GM19239 (cell line): ENCODE measurements at places on chromosomes 6 and 20.

GRCh38 chr6:157961832-157962575 is 19.7 kb upstream of the SYNJ2 start:
- DNase-seq = no peak

- no peak for DNase-seq
Measured at GRCh38 chr6:144898741-144899140, 613.6 kb downstream of the UTRN start.

GRCh38 chr6:32664354-32664753 is 2.1 kb downstream of the HLA-DQB1 start:
- DNase-seq = no peak

- DNase-seq = no peak
Measured at GRCh38 chr6:144820270-144820669, 535.1 kb downstream of the UTRN start.

DNA sequence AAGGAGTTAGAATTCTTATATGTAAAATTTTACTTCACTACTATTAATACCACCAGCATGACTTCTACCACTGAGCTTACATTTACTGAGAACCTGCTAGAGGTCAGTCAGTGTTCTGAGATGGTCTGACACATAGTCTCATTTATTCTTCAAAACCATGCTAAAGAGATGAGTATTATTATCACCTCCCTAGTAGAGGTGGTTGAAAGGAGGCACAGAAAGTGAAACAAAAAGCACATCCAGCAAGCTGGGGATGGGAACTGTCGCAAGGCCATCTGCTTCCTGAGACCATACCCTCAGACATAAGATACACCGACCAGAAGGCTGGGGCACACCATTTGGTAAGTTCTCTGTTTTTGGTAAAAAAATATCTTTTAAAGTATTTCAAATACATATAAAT is 137.7 kb downstream of the INSM1 start:
- peak; percentile 36 for DNase-seq

DNA sequence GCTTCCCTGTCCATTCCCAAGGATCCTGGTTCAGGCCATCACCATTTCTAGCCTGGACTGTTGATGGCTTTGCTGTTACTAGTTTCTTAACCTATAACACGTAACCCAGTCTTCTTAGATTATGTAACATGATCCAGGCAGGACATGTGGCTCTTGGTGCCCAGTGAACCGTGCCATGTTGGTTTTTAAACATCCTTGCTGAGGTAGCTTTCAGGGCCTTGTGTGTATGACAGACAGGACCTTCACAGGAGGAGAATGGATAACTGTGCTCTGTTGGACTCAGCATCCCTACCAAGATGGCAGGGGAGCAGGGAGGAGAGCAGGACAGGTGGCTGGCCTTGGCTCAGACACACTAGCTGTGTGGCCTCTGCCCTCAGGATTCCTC is 46.8 kb downstream of the PANK2 start:
- no peak for DNase-seq

- no peak for DNase-seq
Measured at GRCh38 chr6:136563386-136564152, 13.3 kb upstream of the MAP7 start.

DNA sequence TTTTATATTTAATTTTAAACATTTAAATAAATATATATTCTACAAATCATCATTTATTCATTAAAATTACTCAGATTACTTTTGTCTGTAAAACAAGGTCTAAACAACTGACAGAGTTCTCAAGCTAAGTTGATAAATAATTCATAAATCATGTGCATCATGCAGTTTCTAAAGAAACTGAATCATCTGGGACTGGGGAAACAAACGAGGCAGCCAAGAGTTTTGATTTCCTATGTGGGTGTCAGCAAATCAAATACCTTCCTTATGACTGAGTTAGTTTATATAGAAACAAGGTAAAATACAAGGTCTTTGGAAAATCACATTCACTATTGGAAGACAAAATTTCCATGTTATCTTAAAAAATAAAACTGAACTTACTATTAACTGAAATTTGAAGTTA is 149.9 kb upstream of the BEND6 start:
- no peak for DNase-seq

DNA sequence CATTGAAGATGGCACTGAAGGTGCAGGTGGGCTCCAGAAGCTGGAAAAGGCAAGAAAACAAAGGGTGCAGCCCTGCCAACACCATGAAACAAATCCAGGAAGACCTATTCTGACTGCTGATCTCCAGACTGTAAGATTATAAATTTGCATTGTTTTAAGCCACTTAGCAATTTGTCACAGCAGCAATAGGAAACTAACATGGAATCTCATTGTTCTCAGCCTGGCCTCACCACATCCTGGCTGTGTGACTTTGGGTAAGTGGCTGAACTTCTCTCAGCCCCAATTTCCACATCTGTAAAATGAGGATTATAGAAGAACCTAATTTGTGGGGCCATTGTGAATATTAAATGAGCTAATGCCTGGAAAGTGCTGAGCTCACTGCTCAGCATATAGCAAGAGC is 160.4 kb upstream of the MAFB start:
- DNase-seq = no peak

DNA sequence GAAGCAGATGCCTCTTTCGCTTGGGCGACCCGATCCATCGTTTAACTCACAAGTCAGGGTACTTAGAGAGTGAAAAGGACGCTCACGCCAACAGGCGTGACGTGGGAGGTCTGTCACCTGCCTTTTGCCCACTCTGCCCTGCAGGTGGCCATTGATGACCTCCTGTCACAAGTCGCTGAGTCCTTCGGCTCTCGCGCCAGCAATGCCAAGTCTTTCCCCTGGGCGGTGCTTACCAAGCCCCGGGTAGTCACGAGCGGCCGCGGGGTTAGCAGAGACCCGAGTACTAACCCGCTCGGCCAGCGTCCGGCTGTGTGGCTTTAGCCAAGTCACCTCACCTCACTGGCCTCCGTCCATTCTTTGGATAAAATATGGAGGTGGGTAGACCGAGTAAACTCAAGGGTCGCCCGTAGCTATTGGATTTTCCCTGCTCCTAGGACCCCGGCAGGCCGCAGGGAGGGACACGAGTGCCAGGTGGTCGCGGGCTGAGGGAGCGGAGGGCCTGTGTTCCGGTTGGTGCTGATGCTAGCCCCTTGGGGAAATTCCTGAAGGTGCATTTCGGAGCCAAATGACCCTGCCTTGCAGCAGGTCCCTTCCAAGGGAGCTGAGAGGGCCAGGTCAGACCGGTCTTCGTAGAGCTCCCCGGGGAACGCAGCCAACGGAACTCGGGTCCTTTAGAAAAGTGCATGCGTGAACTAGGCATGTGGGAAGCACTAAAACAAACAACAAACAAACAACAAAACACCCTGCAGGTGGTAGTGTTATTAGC is 668 bp downstream of the PKIB start:
- no peak for DNase-seq

DNA sequence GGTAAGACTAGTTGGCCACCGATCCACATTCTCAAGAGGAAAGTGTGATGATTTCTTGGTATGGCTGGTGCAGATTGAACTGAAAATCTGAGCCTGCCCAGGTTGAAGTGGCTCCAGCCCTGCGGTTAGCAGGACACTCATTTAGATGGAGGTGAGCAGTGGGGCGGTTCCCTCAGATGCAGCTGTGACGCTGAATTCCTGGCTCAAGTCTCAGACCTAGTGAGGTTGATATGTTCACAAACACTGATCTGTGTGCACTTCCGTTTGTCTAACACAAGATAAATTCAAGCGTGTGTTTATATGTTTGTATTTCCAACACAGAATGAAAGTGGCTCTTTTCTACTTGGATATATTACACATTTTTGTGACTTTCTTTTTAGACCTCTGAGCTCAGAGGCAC is 83.4 kb upstream of the FRMD1 start:
- no peak for DNase-seq

GRCh38 chr6:155830531-155830930 is 374.9 kb upstream of the NOX3 start:
- DNase-seq = no peak

GRCh38 chr6:16397623-16398022 is 159.2 kb downstream of the GMPR start:
- DNase-seq = no peak

DNA sequence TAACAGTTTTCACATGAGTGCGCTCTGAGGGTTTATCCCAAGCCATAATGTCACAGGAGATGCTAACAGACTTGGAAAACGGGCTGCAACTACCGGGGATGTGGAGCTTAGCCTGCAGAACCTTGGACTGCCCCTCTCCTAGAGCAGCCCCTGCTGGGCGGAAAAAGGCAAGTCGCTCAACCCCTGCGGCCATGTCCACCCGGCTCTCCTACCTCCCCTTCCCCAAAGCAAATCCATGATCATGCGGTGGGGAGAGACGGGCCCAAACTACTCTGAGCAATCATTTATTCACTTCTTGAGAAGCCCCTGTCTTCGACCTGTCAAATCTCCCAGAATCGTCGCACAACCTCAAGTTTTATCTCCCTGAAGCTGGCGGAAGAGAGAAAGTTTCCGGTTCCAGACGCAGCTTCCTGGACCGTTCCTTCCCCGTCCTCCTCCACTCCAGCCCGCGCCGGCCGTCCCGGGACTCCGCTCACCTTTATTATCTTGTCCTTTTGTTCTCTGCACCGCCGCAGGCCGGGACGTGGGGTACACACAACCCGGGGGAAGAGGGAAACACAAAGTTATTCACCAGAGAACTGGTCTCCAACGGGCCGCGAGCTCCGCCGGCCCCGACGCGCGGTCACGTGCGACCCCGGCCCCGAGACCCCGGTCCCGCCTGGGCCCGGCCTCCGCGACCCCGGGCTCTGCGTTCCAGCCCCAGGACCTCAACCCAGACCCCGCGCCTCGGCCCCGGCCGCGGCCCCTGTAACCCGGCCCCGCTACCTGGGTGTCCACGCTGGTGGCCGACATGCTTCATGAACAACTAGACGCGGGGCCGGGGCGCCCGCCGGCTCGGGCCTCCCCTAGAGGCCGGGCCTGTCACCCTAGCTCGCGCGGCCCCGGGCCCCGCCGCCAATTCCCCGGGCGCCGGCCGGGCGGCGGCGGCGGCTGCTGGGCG is 560 bp downstream of the YTHDF1 start:
- peak; percentile 51 for DNase-seq

- peak; percentile 22 for DNase-seq
Measured at GRCh38 chr6:13395272-13396237, 67.2 kb upstream of the TBC1D7 start.

DNA sequence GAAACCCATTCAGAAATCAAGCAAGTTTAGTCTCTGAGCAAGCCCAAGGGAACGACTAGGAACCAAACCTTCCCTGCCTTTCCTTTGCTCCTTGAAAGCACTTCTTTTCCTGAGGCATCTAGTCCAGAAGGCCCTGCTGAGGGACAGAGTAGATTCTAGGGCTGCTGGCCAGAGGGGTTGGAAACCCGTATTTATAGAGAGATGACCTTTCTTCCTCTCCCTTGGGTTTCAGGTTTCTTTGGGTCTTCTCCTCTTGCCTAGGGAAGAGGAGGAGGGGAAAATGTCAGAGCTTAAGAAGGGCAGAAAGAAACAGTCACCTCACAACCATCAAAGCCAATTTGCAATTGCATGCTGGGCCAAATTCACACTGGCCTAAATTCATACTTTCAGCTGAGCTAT is 5.8 kb downstream of the APOBEC2 start:
- DNase-seq = no peak

GRCh38 chr6:136361787-136362186 is 72.1 kb upstream of the BCLAF1 start:
- DNase-seq = no peak

GRCh38 chr20:10603378-10603777 is 70.4 kb downstream of the JAG1 start:
- no peak for DNase-seq

- no peak for DNase-seq
Measured at GRCh38 chr20:25258476-25258805, 10.6 kb downstream of the PYGB start.

DNA sequence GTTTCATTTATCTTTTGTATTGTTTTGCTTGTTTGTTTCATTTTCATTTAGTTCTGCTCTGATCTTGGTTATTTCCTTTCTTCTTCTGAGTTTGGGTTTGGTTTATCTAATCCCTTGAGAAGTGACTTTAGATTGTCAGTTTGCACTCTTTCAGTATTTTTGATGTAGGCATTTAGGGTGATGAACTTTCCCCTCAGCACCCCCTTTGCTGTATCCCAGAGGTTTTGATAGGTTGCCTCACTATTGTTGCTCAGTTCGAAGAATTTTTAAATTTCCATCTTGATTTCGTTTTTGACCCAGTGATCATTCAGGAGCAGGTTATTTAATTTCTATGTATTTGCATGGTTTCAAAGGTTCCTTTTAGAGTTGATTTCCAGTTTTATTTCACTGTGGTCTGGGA is 119.6 kb upstream of the SSTR4 start:
- DNase-seq = no peak

GRCh38 chr6:37539171-37540028 is 39.7 kb upstream of the CCDC167 start:
- DNase-seq = no peak

DNA sequence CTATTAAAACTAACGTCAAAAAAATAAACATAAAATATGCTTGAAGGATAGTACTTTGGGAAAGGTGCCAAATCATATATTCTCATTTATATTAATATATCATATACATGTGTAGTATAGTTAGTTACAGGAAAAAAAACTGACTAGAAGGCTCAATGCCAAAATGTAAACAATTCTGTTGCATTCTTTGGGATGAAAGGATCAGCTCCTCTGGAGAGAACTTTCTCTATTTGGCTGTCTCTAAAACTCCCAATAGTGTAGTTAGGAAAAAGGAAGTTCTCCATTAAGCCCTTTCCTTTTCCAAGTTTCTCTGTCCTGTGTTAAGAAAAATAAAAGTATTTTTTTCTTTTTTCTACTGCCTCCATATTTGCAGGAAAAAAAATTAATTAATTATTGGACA is 86.5 kb upstream of the BTN3A2 start:
- DNase-seq = no peak

DNA sequence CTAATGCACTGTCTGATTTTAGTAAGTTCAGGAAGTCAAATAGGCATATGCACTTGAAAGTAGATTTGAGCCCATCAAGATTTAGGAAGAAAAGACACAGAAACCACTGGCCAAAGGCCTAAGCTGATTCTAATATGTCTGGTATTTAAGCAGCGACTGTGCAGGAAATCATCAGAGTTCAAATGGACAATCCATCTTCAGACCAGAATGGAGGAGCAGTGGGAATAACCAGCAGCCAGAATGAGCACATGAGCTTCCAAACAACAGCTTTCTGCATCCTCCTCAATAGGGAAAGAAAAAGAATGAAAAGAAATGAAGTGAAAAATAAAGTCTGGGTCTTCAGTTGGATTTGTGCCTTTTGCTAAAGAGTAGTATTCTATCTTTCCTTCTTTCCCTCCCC is 50.6 kb downstream of the SOD2 start:
- no peak for DNase-seq

GRCh38 chr6:105560611-105561066 is 157.8 kb upstream of the PREP start:
- DNase-seq = peak; percentile 17

DNA sequence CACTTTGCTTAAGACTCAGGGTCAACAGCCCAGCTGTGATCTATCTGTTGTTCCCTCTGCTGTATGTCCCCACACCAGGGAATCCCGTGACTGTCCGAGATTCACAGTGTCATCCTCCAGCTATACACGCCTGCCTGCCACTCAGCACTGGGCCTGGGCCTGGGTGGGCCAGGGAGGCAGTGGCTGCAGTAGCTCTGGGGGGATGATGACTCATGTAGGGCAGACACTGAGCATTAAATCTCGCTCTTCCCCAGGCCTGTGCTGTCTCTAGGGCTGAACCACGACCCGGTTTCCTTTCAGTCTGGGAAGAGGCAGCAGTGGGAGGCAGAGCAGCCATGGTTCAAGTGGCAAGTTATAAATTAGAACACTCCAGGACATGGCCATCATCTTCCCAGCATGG is 173.9 kb downstream of the LRFN2 start:
- no peak for DNase-seq

GRCh38 chr20:10228330-10228729 is 9.7 kb downstream of the SNAP25 start:
- no peak for DNase-seq

GRCh38 chr20:8624616-8625015 is 444.3 kb upstream of the PLCB4 start:
- no peak for DNase-seq
